Smooth muscle cell of trachea (primary cell): ENCODE measurements at places on chromosomes 6 and 20. TPM values are rescaled to one million over a fixed set of nuclear protein-coding genes. Genes with fewer than 3 reads are reported as not detected.

Gene ATP5F1E
- 23.2 and 27.6 TPM in 2 replicates for total RNA-seq

Gene TSBP1
- not detected in 2 replicates for total RNA-seq

Gene ADGB
- total RNA-seq: not detected in 2 replicates

Gene RAD21L1
- under 0.01 TPM in 1 of 2 replicates, not detected in the other for total RNA-seq

Gene TNXB
- total RNA-seq: 7.7 and 77.6 TPM in 2 replicates

Gene HSPA1A
- total RNA-seq: 98.0 and 168 TPM in 2 replicates

Gene CCN6
- not detected in 2 replicates for total RNA-seq

Gene PLCG1
- total RNA-seq: 64.6 and 92.8 TPM in 2 replicates

Gene FOXQ1
- total RNA-seq: 6.5 and 6.9 TPM in 2 replicates

Gene CD109
- 34.1 and 98.2 TPM in 2 replicates for total RNA-seq

Gene CRISP2
- total RNA-seq: not detected in 2 replicates

Gene NKAPL
- 0.73 and 2.2 TPM in 2 replicates for total RNA-seq

Gene F13A1
- total RNA-seq: not detected in 2 replicates

Gene IL17A
- total RNA-seq: not detected in 2 replicates

Gene LY6G6C
- total RNA-seq: not detected in 2 replicates

Gene SLC16A10
- total RNA-seq: not detected in 2 replicates
